Activated CD4-positive, CD25-positive, alpha-beta regulatory T cell (primary cell): ENCODE measurements at places on chromosomes 6 and 20.

DNA sequence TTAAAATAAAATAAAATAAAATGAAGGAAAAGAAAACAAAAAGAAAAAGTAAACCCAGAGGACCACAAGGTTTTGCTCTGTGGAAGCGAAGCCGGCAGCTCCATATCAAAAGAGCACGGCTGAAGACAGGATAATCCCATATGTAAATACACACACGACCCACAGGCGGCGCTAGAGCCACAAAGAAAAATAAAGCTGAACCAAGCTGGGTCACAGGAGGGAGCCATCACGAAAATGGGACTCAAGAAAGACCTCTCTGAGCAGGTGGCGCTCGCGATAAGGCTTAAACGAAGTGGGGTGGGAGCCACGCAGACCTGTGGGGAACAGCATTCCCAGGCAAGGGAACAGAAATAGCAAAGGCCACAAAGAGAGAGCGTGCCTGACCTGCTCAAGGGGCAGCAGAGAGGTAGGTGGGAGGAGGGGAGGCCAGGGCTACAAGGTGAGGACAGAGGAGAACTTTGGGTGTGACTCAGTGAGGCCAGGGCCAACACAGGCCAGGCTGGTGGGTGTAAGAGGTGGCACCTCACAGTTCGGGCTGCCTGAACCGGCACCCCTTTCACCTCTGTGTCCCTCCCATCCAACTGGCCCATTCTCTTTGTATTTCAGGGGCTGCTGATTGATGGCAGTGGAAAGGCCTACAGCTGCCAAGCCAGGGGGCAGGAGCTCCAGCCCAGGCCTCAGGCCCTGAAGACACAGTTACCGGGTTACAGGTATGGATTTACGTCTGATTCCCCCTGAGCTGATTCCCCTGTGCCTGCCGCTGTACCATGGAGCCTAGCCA is 26.0 kb downstream of the PTGIS start:
- DNase-seq: peak; percentile 54

- DNase-seq: no peak
Measured at GRCh38 chr20:10970109-10970508, 296.3 kb upstream of the JAG1 start.

- DNase-seq: no peak
Measured at GRCh38 chr6:41274256-41274655, 12.2 kb downstream of the TREM1 start.

- DNase-seq: no peak
Measured at GRCh38 chr6:118992186-118992795, 57.3 kb upstream of the MCM9 start.

DNA sequence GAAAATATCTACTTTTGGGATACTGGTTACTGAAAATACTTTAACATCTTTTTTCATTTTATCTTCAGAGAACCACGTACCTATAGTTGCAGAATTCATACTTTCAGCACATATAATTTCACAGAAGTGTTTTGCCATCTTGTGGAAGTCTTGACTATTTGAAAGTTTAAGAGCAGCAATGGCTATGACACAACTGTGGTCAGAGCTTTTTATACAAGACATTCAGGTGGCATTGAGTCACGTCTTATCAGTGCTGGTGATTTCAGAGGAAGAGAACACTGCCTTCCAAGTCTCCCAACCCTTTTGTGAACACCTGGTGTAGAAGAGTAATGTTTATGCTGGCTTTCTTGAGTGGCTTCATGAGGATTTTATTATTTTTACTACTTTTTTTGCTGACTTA is 171.6 kb downstream of the ARID1B start:
- DNase-seq: no peak

DNA sequence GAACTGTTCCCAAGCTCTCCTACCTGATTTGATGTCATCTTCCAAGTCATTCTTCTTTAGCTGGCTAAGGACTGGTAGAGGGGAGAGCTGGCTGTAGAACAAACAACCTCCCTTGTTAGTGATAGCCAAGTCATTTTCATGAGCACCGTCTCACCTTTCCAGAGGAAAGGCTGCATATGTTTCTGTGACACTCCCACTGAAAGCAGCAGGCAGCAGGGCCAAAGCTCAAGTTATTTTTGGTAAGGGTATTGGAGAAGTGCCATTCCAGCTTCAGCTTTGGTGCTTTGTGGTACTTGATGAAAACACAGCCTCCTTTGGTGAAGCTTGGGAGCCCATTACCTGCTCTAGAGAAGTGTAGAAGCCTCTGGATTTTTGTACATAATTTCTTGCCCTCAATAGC is 5.4 kb upstream of the DOK5 start:
- no peak for DNase-seq
